ENCODE measurements at places on chromosomes 7 and 10.

GRCh38 chr10:11473128-11473760 lies 138.2 kb downstream of the USP6NL start:
- DNase-seq = no peak

DNA sequence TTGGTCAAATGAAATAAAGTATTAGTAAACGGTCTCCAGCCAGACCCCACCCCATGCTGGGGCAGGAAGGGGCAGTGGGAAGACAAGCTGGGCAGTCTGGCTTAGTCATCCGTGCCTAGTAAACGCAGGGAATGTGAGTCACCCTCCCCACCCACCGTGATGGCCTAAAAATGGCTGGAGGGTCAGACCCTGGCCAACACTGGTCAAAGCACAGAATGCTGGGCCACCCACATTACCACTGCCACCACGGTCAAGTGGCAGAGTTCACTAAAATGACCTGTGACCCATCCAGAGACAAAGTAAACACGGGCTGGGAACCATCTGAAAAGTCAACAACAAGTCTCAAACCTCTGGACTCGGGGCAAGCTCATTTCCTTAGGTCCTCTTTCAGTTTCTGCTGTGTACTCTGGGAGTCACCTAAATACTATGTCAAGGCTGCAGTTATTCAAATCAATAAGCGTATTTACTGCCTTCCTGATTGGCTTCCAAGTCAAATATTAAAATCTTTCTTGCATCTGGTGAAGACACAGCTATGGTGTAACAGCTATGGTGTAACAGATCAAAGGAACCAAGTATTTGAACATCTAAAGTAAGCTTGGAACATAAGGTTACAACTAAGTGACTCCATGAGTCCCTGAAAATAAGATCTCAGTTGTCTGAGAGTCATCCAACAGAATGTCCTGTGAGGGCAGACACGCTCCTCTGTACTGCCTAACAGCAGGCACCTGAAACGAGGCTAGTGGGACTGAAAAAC lies 3.0 kb downstream of the ZFAND2A start:
- DNase-seq = peak; percentile 89

- DNase-seq = no peak
Observed at GRCh38 chr7:44222776-44223261, 22.0 kb downstream of the YKT6 start.

DNA sequence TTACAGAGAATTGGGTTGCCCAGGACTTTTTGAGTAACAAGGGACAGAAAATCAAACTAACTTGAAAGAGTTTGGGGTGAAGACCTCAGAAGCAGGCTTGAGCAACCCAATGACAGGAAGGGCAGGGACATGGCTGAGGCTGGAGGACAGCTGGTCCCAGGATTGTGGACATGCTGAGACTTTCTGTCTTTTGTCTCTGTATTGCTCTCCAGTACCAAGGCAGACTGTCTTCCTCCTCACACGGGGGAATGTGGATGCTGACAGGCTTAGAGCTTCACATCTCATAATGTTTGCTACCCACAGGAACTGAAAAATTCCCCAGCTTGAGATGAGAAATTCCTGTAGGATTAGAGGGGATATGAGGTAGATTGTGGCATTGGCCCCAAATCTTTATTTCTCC lies 229.6 kb downstream of the PHF14 start:
- no peak for DNase-seq

- DNase-seq = peak; percentile 31
Observed at GRCh38 chr7:26449175-26450165, 157.8 kb downstream of the SNX10 start.

DNA sequence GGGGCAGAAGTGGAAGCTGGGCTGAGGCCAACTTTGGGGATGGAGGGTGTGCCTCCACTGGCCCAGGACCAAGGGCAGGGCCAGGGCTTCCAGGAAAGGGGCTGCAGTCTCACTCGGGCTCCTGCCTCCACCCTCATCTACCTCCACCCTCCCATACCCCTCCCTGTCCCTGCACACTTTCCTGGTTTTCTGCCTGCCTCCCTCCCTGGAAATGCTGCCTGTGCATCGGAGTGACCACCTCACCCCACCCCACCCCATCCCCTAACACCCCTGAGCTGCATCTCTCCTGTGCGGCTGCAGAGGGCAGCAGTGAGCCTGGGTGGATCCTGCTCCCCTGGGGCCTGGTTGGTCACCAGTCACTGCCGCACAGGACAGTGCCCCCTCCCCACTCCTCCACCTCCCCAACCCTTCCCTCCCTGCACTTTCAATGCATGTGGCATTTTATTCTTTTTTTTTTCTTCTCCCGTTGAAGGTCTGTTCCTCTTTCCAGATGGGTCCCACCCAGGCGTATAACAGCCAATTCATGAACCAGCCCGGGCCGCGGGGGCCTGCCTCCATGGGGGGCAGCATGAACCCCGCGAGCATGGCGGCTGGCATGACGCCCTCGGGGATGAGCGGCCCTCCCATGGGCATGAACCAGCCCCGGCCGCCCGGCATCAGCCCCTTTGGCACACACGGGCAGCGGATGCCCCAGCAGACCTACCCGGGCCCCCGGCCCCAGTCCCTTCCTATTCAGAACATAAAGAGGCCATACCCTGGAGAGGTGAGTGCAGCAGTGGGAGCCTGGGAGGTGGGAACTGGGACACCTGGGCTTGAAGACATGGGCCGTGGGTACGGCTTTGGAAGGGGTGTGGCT lies 54.1 kb upstream of the PPIF start:
- DNase-seq = peak; percentile 22

GRCh38 chr10:77405771-77406241 lies 231.8 kb downstream of the KCNMA1 start:
- DNase-seq = peak; percentile 91

DNA sequence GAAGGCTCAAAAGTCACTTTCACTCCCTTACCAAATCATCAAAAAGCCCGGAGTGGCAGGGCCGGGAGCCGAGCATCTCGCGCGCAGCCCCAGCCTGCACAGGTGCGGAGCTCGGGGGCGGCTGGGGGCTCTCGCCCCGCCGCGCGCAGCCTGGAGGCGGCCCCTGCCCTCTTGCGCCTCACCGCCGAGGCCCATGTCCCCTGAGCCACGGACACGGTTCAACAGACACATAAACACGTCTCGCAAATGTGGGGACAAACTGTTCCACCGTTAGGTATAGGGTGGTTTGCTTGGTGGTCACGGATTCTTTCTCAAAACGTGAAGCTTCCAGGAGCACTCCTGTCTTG lies 700 bp downstream of the GSAP start:
- DNase-seq = no peak

Measured in Calu3 (cell line).